ENCODE measurements at places on chromosomes 7 and 10.

GRCh38 chr7:99679032-99679399 lies 780 bp downstream of the CYP3A5 start:
- no peak for DNase-seq

GRCh38 chr7:157864911-157865310 lies 528.1 kb downstream of the DNAJB6 start:
- DNase-seq: no peak

DNA sequence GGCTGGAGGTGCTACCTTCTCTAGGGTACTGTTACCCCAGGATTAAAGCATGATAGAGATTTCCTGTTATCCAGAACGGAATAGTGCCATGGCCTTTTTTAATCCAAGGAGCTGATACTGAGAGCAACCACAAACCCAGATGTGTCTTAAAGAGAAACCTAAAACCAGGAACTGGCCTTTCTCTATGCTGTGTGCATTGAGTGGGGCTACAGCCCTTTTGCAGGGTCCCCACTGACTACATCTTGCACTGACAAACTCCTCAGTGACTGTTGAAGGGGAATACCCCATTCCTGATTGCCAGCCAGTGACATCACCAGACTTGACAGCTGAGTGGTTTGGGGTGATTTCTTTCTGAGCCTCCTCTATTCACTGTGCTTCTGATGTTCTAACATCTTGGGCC lies 81.9 kb upstream of the CAPZA2 start:
- DNase-seq: no peak

GRCh38 chr10:22250897-22251660 lies 33.3 kb upstream of the EBLN1 start:
- no peak for DNase-seq

DNA sequence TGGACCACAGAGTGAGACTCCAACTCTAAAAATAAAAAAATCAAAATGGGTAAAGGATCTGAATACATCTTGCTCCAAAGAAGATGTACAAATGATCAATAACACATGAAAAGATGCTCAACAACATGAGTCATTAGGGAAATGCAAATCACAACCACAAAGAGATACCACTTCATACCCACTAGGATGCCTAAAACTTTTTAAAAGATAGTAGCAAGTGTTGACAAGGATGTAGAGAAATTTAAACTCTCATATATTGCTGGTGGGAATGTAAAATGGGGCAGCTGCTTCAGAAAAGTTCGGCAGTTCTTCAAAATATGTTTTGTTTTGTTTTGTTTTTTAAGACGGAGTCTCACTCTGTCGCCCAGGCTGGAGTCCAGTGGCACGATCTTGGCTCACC lies 45.7 kb upstream of the GTF2IRD1 start:
- DNase-seq: no peak

- no peak for DNase-seq
Observed at GRCh38 chr7:27459731-27460053, 203.0 kb downstream of the HIBADH start.

DNA sequence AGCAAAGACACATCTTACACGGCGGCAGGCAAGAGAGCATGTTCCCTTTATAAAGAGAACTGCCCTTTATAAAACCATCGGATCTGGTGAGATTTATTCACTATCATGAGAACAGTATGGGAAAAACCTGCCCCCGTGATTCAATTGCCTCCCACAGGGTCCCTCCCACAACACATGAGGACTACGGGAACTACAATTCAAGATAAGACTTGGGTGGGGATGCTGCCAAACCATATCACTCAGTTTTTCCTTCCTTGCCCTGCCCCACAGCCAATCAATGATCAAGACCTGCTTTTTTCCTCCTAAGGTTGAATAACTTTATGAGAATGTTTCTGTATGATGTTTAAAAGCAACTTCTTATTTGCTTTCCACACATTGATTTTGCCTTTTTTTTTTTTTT lies 3.1 kb upstream of the PTPRE start:
- no peak for DNase-seq

DNA sequence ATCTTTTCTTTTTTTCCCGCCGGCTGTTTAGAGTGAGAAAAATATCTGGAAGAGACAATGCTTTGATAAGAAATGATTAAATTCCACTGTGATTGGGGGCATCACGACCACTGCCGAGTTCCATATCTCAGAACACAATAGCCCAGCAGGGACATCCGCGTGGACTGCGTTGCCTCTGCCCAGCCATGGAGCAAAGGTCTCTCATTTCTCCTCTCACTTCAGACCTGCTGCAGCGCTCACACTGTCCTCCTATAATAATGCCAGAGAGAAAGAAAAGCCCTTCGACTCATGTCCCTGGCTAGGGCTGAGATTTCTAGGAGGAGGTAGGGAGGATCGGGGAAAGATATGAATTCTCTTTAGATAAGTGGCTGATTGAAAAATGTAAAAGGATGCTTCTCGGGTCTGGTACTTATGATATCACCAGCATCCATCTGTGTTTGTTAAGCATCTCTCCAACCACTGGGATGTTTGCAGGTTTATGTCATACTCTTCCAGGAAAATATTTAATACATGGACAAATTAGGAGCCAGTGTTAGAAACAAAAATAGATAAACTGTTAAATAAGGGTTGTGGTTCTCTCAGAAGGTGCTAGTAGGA lies 472.9 kb upstream of the AKR1E2 start:
- DNase-seq: no peak

DNA sequence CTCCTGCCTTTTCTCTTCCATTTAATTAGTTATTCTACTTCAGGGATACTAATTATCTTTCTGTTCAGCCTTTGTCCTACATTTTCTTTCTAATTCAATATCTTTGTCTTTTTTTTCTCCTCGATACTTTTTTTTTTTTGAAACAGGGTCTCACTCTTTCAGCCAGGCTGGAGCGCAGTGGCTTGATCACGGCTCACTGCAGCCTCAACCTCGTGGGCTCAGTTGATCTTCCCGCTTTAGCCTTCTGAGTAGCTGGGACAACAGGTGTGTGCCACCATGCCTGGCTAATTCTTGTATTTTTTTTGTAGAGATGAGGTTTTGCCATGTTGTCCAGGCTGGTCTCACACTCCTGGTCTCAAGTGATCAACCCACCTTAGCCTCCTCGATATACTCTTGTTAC lies 38.9 kb downstream of the CCSER2 start:
- DNase-seq: no peak

DNA sequence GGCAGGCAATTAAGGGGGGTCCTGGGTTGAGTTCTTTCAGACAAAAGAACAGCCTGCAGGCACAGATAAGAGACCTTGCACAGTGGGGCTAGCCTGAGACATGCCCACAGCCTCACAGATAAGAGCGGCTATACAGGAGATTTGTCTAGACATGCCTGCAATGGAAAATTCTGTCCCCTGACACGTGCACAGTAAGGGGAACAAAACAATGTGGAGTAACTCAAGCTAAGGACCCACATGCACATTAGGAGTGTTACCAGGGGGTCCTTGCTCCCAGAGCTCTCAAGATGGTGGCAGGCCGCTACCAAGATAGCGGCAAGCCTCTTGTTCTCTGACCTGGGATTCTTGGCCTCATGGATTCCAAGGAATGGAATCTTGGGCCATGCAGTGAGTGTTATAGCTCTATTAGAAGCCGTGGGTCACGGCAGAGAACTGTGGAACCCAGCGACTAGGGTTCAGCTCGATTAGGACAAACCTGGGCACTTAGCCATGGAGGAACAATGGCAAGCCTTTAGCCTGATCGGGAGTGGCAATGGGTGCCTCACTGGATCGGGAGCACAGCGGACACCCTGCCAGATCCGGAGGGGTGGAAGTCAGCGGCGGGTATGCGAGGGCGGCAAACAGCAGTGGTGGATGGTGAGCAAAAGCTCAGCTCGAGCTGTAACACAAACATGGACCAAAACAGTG lies 196.9 kb downstream of the CCSER2 start:
- DNase-seq: no peak

DNA sequence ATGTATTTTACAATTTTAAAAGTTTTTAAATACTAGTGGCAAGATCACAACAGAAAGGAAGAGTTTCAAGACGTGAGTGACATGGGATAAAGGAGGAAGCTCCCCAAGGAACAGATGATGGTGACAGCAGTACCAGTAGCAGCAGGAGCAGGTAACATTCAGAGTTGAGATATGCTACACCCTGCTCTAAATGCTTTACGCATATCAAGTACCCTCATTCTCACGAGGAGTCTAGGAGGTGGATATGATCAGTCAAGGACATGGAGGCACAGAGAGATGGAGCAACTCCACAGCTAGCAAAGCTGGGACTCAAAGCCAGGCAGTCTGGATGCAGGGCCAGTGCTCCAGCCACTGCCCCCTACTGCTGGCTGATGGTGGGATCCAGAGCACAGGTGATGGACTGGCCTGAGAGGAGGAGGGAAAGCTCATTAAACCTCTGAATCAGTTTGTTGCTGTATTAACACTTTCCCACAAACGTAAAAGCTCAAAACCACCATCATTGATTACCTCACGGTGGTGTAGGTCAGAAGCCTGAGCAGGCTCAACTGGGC lies 17.5 kb downstream of the RP9 start:
- no peak for DNase-seq

- no peak for DNase-seq
Observed at GRCh38 chr10:71421075-71421434, 24.3 kb downstream of the CDH23 start.

DNA sequence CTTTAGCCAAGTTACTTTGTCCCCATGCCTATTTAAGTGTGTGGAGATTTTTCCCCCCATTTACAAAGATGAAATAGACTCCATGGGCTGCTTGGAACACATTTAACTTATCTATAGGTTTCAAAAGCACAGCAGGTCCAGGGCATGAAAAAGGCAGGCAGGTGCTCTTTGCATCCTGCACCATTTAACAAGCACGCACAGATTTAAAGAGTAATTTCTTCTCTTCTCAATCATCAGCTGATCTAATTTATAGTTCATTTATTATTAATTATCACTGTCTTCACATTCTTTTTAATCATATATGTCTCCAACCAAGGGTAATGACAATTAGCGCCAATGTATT lies 156.8 kb downstream of the CACNA2D1 start:
- no peak for DNase-seq

DNA sequence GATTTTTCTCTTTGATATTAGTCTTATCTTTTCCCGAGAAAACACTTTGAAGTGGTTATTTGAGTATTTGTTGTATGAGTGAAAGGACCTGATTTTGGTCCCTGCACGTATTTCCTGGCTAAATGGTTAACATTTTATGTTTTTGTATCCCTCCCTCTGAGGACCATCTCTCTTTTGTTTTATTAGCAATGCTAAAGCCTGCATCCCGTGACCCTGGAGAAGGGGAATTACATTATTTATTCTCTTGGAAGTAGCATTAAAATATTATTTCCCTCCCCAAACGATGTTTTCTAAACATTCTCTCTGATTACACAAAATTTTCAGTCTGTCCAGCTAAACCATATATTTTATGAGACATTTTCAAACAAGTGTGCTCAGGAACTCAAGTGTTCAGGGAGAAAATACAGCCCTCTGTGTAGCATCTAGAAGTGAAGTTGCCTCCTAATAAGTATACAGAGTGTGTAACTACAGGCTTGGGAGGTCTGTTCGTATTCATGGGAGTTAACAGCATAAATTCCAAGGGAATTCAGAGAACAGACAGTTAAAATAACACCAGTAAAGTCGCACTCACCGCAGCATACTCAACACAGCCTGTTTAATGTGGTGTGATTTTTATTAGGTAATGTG lies 163.8 kb upstream of the NPVF start:
- DNase-seq: no peak

DNA sequence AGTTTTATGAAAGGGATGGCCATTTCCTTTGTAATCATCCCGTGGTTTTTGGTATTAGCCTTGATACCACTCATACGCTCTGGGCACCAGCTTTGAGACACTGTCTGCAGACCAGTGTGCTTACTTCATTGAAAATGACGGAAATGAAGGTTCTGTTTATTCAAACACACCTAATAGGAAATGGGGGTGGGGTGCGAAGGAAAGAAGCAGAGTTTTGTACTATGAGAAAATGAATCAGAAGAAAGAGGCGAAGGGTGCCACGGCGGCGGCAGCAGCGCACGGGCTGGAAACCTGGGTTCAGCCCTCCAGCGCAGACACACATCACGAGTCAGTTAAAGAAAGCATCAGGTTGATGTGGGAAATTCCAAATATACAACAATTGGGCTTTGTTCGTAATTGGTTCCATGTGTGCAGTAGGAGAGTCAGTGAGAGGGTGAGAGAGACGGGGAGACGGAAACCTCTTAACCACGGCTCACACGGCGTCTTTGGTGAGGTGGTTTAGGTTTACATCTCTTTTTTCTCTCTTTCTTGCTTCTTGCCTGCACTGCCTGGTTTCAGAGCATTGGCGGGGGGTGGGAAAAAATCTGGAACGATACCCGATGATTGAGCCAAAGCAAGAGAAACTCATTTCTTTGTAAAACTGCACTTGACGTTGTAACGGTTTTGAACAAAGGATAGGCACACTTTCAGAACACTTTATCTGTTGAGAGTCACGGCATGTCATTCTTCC lies 321.2 kb downstream of the FRMD4A start:
- DNase-seq: no peak

DNA sequence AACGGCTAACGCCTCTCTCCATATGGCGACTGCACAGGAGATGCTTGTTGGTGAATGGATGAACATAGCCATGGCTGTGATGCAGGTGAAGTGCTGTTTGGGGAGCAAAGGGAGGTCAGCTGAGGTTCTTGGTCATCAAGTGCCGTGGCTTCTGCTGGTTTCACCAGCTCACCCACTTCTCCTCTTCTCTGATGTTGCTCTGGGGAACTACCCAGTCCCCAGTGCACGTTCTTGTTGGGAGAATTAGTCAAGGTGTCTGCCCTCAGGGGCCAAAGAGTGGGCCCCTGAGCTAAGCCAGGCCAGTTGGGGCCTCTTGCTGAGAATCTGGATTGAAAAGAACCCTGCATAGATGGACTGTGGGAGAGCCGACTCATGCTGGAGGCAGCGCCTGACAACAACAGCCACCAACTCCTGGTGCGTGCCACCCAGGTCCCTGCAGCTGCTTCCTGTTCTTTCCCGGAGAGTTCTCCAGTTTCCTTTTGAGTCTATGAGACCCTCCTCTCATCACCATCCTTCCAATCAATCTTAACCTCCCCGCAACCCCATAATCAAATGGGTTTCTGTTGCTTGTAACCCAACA lies 3.0 kb downstream of the BTBD16 start:
- DNase-seq: no peak

DNA sequence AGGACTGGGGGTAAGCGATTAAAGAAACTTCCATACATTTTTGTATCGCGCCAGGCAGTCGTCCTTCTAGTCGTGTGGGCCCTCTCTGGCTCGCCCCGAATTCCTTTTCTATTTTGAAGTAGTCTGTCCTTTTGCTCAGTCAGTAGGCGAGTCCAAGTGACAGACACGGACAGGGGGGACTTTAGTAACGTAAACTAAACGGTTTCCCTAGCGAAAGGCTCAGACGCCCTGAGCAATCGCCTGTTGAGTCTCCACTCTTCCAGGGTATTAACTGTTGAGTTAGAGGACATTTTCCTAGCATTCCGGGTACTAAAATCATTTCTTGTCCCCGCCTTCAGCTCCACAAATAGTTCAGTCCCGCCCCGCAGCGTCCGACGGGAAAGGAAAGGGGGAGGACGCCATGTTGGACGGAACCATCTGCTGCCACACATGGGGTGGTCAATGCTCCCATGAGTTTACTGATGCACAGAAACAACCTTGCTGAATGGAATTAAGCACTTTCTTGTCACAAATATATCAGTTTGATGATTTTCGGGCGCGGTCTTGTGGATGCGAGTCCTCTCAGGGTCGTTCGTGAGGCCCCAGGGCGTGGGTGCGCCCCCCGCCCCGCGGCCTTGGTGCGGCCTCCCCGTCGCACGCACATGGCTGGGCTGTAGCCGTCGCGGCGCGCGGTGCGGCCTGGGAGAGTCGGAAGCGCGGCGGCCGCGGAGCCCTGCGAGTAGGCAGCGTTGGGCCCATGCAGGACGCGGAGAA lies at the start of gene EIF3B:
Gene EIF3B, plus strand, starts transcription at position 642 of the 753 bp plus-strand sequence. Its CDS starts 95 bp downstream, at position 737.
- DNase-seq: peak; percentile 87
